ENCODE measurements at places on chromosomes 6 and 20. TPM values are rescaled to one million over a fixed set of nuclear protein-coding genes. Genes with fewer than 3 reads are reported as not detected.

GRCh38 chr20:34268851-34269636 lies 27.8 kb downstream of the ASIP start:
- peak; percentile 6 for DNase-seq

BEND6 gene
- total RNA-seq: not detected

- no peak for DNase-seq
Measured at GRCh38 chr6:96330884-96331283, 190.7 kb upstream of the UFL1 start.

DEFB115 gene
- total RNA-seq: not detected

- peak; percentile 37 for DNase-seq
Measured at GRCh38 chr6:20404641-20405032, 3.0 kb downstream of the E2F3 start.

CTSZ gene
- total RNA-seq: 19.1 TPM

GLP1R gene
- not detected for total RNA-seq

DNA sequence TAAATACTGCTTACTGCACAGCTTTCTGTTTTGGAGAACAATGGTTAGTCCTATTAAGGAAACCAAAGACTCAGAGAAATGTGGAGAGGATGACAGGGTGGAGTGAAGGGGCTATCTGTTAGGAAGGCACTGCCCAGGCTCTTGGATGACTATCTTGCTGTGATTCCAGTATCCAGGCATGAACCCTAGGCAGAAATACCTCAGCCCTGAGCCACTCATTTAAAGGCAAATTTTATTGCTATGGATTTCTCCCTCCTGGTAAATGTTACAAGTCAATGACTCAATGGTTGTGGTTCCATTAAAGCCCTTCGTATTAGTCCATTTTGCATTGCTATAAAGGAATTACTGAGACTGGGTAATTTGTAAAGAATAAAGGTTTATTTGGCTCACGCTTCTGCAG lies 25.9 kb downstream of the ADGRF4 start:
- no peak for DNase-seq

DNA sequence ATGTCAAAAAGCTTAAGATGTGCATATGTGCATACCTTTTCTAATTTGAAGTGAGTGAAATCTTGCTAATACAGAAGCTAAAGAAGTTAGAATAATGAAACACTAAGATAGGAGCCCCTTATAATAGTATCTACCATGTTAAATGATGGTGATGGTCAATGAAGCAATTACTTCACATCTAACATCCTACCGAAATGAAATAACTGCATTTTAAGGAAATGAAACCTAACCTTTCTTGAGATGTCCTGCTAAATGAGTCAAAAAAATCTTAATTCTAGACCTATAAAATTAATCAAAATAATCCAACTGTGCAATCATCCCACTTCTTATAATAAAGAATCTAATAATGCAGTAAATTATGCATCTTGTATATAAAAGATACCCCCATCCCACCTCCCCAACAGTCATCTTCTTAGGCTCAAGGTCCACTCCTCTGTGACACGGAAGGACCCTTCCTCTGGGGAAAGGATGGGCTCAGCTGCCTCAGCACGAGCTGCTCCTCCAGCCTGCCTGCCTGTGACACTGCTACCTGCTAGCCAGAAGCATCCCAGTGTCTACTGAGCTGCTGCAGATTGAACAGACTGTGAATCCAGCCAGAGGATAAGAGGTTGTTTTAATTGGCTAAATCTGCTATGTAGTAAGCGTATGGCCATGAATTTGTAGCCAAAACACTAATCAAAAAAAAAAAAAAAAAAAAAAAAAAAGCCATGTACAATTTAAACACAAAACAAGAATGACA lies 129.6 kb upstream of the BEND3 start:
- DNase-seq: no peak

CCDC28A gene
- 30.1 TPM for total RNA-seq

GRCh38 chr6:114739656-114740055 lies 396.8 kb upstream of the HS3ST5 start:
- no peak for DNase-seq

- DNase-seq: no peak
Measured at GRCh38 chr6:90351696-90352095, 55.1 kb upstream of the BACH2 start.

GRCh38 chr6:7914991-7915789 lies 4.6 kb upstream of the TXNDC5 start:
- DNase-seq: no peak

DNA sequence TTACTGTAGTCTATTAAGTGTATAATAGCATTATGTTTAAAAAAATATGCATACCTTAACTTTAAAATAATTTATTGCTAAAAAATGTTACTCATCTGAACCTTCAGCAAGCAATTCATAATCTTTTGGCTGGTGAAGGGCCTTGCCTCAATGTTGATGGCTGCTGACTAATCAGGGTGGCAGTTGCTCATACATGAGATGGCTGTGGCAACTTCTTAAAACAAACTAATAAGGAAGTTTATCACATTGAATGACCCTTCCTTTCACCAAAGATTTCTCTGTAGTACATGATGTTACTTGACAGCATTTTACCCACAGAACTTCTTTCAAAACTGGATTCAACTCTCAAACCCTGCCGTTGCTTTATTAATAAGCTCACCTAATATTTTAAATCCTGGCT lies 84.0 kb downstream of the TASP1 start:
- no peak for DNase-seq

DNA sequence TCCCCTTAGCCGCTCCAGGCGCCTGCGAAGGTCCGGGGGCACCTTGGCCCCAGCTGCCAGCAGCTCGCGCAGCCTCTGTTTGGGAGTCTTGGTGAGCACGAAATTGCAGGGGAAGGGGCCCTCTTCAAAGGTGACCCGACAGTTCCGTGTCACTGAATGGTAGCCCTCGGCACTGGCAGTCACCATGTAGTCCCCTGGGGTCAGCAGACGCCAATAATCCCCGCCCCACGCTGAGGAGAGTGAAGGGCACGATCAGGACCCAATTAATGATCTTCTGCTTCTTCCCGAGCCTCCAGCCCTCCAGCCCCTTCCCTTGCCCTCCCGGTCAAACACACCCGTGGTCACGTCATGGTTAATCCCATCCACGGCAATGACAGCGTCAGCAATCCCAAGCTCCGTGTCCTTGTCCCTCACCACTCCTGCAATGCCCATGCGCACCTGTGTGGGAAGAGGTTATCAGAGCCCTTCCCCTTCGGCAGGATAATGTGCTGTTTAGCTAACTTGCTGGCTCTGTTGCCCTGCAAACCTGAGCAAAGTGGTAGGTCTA lies 6.2 kb downstream of the CPXM1 start:
- no peak for DNase-seq

GRCh38 chr6:84657486-84657885 lies 106.9 kb downstream of the TBX18 start:
- no peak for DNase-seq

DNA sequence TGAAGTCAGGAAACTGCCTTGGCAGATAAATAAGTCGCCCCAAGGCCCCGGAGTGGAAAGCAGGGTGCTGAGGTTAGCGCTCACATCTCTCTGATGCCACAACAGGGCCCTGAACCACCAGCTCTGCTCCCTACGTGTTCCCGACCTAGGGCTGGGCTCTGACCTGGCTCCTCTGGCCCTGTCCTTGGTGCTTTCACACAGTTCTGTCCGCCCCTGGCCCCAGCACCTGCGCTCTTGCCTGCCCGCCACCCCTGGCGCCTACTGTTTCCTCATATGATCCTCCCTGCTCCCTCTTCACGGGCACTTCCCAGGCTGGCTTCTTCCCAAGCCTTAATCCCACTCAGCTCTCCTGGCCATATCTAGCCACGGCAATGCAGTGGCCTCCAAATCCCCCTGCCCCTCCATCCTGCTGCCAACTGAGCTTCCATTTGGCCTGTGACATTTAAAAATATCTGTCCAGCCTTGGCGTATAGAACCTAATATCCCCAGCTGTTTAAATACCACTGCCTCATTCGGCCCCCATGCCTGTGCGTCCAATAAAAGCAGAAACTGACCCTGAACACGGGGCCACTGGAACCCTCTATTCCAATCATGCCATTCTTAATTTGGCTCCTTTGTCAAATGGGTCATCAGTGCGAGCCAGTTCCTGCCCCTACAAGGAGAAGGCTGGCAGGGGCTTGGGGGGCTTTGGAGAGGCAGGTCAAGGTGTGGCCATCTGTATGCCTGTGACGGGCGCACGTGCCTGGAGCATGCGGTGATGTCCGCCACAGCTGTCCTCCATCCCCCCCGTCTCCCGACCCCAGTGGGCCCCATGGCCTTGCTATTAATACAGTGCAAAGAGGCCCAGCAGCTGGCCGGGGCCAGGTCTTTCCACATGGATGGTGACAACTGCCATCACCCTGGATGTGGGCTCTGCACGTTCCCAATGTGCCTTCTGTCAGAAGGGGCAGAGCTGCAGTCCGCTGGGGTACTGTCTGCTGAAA lies 27.7 kb downstream of the GNAS-AS1 start:
- no peak for DNase-seq

DLL1 gene
- 14.2 TPM for total RNA-seq

GRCh38 chr6:166007349-166008263 lies 160.0 kb downstream of the TBXT start:
- DNase-seq: no peak

KHDC1L gene
- not detected for total RNA-seq

GRCh38 chr20:21432911-21433310 lies 35.6 kb upstream of the NKX2-4 start:
- DNase-seq: no peak

TNF gene
- total RNA-seq: 2.3 TPM

DNA sequence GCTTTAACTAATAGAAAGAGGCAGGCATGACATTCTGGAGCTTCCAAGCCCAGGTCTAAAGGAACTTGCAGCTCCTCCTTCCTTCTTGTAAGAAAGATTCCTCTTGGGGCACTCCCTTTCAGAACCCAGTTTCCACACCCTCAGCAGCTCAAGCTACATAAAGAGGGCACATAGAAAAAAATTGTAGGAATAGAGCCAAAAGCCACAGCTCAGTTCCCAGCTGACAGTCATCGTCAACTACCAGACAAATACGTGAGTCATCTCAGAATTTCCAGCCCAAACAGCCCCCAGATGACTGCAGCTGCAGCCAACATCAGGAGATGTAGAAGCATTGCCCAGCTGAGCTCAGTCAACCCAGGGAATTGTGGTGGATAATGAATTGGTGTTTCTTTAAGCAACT lies 349.8 kb upstream of the ARID1B start:
- no peak for DNase-seq

DNA sequence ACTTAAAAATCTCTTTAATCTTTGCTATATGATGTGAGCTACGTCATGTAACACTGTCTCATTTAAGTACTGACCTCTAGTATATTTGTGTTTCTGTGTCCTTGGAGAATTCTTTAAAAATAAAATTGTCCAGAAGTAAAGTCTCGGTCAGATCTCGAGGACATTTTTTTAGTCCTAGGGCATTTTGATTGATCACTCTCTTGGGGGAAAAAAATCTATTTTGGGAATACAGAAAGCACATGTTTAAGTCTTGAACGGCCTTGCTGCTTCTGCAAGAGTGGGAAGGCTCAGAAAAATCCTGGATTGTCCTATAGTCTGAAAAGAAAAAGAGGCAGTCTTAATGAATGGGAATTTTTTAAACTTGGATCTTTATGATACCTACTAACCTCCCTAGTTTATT lies 234.3 kb downstream of the UTRN start:
- no peak for DNase-seq

DNA sequence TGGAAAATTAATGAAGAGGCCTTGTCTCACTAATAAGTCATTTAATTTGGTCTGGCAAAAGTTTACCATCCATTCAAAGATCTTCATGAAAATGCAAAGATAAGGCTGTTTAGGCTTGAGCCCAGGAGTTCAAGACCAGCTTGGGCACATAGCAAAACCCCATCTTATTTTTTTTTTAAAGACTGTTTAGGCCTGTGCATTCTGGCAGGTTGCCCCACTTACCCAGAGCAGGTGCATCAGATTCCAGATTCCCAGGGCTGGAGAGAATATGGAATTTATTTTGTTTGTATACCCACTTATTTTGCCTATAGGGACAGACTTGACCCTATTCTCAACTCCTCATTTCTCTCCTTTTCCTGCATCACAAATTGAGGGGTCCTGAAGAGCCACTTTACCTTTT lies 5.7 kb downstream of the FOXO3 start:
- DNase-seq: no peak

KIAA0408 gene
- 0.75 TPM for total RNA-seq

DEFB125 gene
- not detected for total RNA-seq

EYA2 gene
- total RNA-seq: not detected

LRRN4 gene
- not detected for total RNA-seq

CLVS2 gene
- not detected for total RNA-seq

DNA sequence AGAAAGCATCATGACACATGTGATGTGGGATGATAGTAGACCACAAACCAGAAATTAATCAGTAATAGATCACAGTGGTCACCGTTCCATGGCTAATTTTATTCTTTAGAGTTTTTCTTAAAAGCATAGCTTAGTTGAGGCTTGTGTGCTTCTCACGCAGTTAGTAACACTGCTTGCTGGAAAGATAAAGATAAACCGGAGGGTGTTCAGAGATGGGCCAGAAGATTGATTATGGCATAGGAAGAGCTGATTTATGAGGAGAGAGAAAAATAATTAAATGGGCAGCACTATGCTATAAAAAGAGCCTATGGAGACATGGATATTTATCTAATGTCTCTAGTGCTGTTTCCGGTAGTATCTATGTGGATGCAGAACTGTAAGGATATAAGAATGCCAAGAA lies 173.6 kb downstream of the MMS22L start:
- DNase-seq: no peak

- no peak for DNase-seq
Measured at GRCh38 chr6:11230158-11231107, 2.0 kb downstream of the NEDD9 start.

GRCh38 chr20:40631119-40631631 lies 57.9 kb downstream of the MAFB start:
- no peak for DNase-seq

DNA sequence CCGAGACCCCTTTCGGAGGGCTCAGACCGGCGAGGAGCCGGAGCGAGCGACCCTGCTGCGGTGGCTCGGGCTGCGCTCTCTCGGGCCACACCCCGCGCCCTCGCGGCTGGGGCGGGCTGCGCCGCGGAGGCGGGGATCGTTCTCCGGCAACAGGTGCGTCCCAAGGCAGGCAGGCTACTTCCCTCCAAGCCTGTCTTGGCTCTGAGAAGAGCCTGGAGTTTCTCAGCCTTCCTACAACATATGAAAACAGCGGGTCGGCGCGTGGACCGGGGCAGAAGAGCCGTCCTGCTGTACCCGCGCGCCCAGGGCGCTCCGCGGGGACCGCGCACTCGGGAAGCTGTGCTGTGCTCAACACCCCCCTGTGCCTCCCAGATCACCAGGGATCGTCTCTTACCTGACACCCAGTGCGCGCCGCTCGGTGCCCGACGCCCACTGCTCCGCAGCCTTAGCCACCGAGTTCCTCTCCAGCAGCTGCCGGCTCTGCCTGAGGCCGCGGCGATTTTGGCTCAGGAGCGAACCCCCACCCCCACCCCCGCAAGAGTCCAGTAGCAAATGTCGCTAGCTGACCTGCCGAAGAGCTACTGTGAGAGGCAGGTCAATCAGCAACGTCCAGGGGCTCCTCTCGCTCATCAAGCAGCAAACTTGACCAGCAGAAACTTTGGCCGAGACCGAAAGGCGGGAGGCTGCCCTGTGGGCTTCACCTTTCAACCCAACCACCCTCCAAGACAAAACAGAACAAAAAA lies 3.7 kb upstream of the OLIG3 start:
- no peak for DNase-seq

GRCh38 chr20:51597389-51598231 lies 55.1 kb upstream of the NFATC2 start:
- no peak for DNase-seq

- no peak for DNase-seq
Measured at GRCh38 chr20:4453359-4453758, 268.4 kb upstream of the PRND start.
